GM12878 (cell line): ENCODE measurements at places on chromosomes 7 and 10. TPM values are rescaled to one million over a fixed set of nuclear protein-coding genes. Genes with fewer than 3 reads are reported as not detected.

Gene CRYGN
- total RNA-seq, result not detected in 2 replicates

Gene NPY
- total RNA-seq, result not detected in 2 replicates

Gene SEMA3A
- total RNA-seq, result 0.08 and 0.32 TPM in 2 replicates

Gene STK31
- total RNA-seq, result 0.21 TPM in 2 replicates

Gene CPA2
- total RNA-seq, result 1.4 and 1.9 TPM in 2 replicates

Gene CNTNAP2
- 0.08 TPM in 2 replicates for total RNA-seq

Gene MEOX2
- total RNA-seq, result not detected in 2 replicates

DNA sequence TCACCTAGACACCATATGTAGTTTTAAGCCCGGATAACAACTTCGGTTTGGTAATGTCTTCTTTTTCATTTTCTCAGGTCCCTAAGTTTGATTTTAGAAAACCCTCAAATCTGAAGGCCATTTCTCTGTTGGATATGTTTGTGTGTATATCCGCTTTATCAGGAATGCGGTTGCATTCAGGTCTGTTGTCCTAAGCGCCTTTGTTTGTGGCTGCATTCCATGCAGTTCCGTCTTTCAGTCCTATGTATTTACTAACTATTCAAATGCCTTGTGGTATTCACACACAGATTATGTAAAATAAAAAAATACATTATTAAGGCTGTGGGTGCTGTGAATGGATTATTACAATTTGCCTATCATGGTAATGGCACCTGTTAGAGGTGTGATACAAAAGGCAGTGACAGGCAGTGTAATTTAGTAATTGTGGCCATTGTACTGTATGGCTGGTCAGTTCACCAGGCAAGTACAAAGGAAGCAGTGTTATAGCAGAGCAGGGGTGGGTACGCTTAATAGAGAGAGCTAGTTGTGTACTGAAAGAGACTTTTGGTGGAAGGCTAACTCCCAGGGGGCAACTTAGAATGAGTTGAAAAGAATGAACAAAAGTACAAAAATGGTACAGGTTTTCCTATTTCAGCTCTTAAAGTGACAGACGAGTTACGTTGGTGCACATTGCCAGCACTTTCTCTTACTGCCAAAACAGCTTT is 136.4 kb downstream of the VTI1A start:
- no peaks in the 10 kb centered on the region for H3K36me3 ChIP-seq
- DNase-seq, result no peak
- no peak overlapping the region for H3K4me3 ChIP-seq
- H3K27me3 ChIP-seq, result no peaks in the 10 kb centered on the region
- no peak overlapping the region for H3K27ac ChIP-seq

GRCh38 chr10:121690152-121690848 is 92.1 kb upstream of the FGFR2 start:
- H3K27ac ChIP-seq, result no peak overlapping the region
- no peak for DNase-seq
- H3K4me3 ChIP-seq, result no peak overlapping the region
- no peaks in the 10 kb centered on the region for H3K4me1 ChIP-seq
- no peaks in the 10 kb centered on the region for H3K36me3 ChIP-seq

GRCh38 chr10:45627412-45628048 is 45.0 kb downstream of the ZFAND4 start:
- peaks cover 7% of the 10 kb centered on the region; the same call in 1 of the 2 replicates for H3K36me3 ChIP-seq
- DNase-seq, result no peak
- H3K27ac ChIP-seq, result no peak overlapping the region
- no peak overlapping the region for H3K4me3 ChIP-seq

GRCh38 chr7:18037609-18038008 is 10.0 kb upstream of the PRPS1L1 start:
- no peak overlapping the region for H3K27ac ChIP-seq
- no peaks in the 10 kb centered on the region for H3K27me3 ChIP-seq
- H3K36me3 ChIP-seq, result no peaks in the 10 kb centered on the region
- H3K4me3 ChIP-seq, result no peak overlapping the region
- DNase-seq, result no peak

- no peaks in the 10 kb centered on the region for H3K4me1 ChIP-seq
- no peak for DNase-seq
- no peaks in the 10 kb centered on the region; the same call in 1 of the 2 replicates for H3K27me3 ChIP-seq
- H3K27ac ChIP-seq, result no peak overlapping the region
- no peaks in the 10 kb centered on the region for H3K36me3 ChIP-seq
Measured at GRCh38 chr10:123062726-123063125, 53.9 kb downstream of the ACADSB start.

DNA sequence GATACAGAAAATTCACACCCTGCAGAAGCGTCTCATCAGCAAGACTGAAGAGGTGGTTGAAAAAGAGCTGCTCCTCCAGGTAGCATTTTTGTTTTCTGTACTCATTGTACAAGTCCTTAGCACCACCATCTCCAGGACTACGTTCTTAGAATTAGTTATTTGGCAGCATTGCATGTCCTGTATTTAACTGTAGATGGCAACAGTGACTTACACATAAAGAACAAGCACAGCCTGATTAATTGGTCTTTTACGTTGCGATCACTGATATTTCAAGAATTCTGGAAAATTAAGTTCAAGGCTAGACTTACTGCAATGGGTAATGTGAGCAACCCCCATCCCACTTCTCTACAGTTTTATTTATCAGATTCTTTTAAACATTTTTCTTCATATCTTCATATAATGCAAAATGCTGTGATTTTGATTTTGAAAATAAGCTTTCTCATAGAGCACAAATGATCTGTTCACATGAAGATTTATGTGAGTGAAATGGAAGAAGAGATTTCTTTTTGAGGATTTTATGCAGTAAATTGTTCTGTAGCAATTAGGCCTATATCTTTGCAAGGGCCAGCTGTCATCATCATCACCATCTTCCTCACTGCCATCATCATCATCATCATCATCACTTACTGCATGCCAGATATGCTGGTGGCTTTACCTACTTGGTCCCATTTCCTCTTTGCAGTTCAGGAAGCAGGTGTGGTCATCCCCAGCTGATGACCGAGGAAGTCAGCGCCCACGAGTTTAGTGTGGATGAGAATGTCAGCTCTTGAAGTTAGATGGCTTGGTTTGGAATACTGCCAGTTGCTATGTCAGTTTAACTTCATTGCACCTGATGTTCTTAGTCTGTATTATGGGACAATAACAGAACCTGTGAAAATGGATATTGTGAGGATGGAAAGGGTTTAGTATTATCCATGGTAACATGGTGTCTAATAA is 53.4 kb downstream of the CFAP58 start:
- no peak overlapping the region for H3K4me3 ChIP-seq
- no peaks in the 10 kb centered on the region for H3K36me3 ChIP-seq
- no peaks in the 10 kb centered on the region for H3K4me1 ChIP-seq
- no peaks in the 10 kb centered on the region for H3K27me3 ChIP-seq

DNA sequence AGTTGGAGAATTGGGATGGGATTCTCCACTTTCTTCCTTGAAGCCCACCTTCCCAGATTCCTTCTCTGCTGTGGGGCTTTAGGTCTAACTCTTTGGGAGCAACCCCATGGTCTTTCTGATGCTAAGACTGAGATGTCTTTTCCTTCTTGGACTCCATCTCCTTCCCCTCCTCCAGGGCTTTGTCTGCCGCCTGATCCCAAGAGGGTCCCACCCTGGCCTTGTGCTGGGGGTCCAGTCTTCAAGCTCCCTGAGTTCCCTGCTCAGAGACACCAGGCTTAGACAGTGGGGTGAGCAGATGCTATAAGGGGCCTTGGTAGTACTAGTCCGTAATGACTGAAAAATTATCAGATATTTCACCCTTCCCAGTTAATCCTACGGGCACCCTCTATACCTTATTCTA is 150.5 kb downstream of the PTPN20 start:
- H3K36me3 ChIP-seq, result no peaks in the 10 kb centered on the region
- no peak overlapping the region for H3K27ac ChIP-seq
- H3K4me1 ChIP-seq, result no peaks in the 10 kb centered on the region
- peaks cover 9% of the 10 kb centered on the region for H3K27me3 ChIP-seq
- no peak for DNase-seq

DNA sequence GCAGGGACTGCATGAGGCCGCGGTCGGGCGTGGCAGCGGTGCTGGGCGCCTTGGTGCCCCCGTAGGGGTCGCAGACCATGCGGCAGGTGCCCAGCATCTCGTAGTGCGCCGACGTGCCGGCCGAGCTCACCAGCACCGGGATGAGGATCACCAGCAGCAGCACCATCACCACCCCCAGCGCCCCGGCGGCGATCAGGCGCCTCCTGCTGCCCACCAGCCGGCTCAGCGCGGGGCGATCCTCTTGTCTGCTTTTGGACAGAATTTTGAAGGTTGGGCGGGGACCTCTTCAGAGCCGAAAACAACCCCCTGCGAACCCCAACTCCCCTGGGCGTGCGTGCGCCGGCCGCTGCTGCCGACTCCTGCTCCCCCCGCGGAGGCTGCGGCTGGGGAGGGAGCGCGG is 779 bp downstream of the C1QL3 start:
- no peak for DNase-seq
- H3K27ac ChIP-seq, result no peak overlapping the region
- H3K4me1 ChIP-seq, result peaks cover 8% of the 10 kb centered on the region
- H3K27me3 ChIP-seq, result 0 out of 2 replicates have a peak, but pooled peaks cover 3% of the 10 kb centered on the region

- no peak for DNase-seq
Measured at GRCh38 chr7:18570890-18571478, 75.4 kb downstream of the HDAC9 start.

GRCh38 chr10:14601872-14602725 is 172.6 kb downstream of the FAM107B start:
- H3K27me3 ChIP-seq, result no peaks in the 10 kb centered on the region
- peak overlapping the region; percentile 63 for H3K4me3 ChIP-seq
- H3K4me1 ChIP-seq, result peaks cover 29% of the 10 kb centered on the region
- H3K36me3 ChIP-seq, result peaks cover 16% of the 10 kb centered on the region

DNA sequence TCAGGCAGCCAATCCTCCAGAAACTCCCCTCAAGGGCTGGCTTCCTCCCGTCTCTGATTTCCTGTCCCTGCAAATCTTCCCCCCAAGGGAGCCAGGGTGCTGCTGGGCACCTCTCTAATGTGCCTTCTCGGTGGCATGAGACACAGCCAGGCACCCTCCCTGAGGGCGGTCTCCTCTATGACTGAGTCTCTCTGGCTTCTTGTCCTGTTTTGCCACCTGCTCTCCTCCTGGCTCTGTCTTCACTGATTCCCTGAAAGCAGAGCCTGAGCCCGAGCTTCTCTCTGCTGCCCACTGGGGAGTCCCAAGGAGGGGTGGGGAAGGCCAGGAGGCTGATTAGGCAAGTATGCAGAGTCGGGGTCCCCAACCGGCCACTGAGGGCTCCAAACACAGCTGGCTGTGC is 60.4 kb upstream of the INSIG1 start:
- no peak overlapping the region for H3K27ac ChIP-seq
- H3K4me1 ChIP-seq, result no peaks in the 10 kb centered on the region
- no peaks in the 10 kb centered on the region for H3K27me3 ChIP-seq
- DNase-seq, result no peak

DNA sequence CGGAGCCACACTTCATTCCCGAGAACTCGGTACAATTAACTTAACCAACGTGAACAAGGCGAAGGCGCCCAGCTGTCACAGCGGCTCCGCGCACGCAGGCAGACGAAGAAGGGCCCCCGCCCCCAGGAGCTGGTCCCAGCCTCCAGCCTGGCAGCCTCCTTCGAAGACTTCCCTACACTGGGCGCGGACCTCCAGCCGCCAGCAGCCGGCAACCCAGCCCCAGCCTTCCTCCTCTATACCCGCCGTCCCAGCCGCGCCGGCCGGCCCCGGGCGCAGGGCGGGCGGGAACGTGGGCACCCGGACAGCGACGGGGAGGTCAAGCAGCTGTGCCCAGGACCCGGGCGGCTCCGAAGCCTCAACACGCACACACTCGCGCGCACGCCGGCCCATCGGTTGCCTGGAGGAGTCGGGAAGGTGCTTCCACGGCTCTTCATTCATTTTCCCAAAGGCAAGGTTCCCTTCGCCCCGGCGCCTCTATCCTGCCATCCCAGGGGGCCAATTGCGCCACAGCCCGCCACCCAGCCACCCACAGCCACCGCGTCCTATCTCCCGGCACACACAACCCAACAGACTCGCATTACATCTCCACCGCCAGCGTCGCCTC is 1.6 kb downstream of the CHST15 start:
- no peak overlapping the region for H3K27ac ChIP-seq
- peaks cover 19% of the 10 kb centered on the region for H3K27me3 ChIP-seq
- no peaks in the 10 kb centered on the region; the same call in 1 of the 2 replicates for H3K4me1 ChIP-seq
- H3K4me3 ChIP-seq, result no peak overlapping the region; the same call in 1 of the 2 replicates
- DNase-seq, result no peak

- no peaks in the 10 kb centered on the region for H3K4me1 ChIP-seq
- no peak overlapping the region for H3K27ac ChIP-seq
- no peak for DNase-seq
- no peaks in the 10 kb centered on the region for H3K36me3 ChIP-seq
- H3K4me3 ChIP-seq, result no peak overlapping the region
- no peaks in the 10 kb centered on the region for H3K27me3 ChIP-seq
Measured at GRCh38 chr10:84603971-84604370, 275.6 kb downstream of the CCSER2 start.

- H3K4me1 ChIP-seq, result no peaks in the 10 kb centered on the region
- H3K27ac ChIP-seq, result no peak overlapping the region
- no peak for DNase-seq
- no peaks in the 10 kb centered on the region; the same call in 1 of the 2 replicates for H3K27me3 ChIP-seq
- no peaks in the 10 kb centered on the region for H3K36me3 ChIP-seq
Measured at GRCh38 chr10:62426086-62426485, 51.9 kb downstream of the ZNF365 start.

GRCh38 chr10:34780818-34781380 is 34.2 kb downstream of the PARD3 start:
- DNase-seq, result peak; percentile 47
- peaks cover 13% of the 10 kb centered on the region for H3K4me1 ChIP-seq
- no peaks in the 10 kb centered on the region for H3K27me3 ChIP-seq
- H3K27ac ChIP-seq, result peak overlapping the region; percentile 1; the same call in 1 of the 2 replicates

GRCh38 chr7:106283831-106284713 is 711 bp downstream of the NAMPT start:
- no peak for DNase-seq
- no peaks in the 10 kb centered on the region; the same call in 1 of the 2 replicates for H3K4me1 ChIP-seq
- no peaks in the 10 kb centered on the region for H3K36me3 ChIP-seq
- H3K27me3 ChIP-seq, result no peaks in the 10 kb centered on the region
- peak overlapping the region; percentile 83 for H3K27ac ChIP-seq

DNA sequence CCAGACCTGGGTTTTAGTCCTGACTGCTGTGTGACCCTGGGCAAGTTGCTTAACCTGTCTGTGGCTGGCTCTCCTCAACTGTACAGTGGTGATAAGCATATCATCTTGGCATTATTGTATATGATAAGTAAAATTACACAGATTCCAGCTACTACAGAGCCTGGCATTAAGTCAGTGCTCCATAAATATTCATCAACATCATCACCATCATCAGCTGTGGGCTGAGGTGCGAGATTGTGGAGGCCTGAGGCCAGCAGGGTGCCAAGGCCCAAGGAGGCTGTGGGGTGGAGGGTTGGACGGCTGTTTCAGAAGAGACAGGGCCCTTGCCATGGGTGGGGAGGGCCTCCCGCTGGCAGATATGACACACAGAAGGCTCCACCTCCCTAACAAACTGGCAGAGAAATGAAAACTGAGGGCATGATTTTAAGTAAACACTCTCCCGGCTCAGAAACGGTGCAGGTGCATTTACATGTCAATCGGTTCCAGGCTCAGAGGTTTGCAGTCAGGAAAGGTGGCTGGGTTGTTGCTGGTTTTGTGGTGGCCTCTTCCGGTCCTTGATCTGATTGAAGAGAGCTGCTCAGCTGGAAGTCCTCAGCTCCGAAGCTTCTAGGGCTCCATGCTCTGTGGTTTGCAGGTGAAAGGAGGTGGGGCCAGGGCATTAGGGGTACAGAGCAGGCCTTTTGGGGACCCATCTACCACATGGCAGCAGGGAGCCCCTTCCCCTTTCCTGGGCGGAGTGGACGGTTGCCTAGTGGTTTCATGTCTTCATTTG is 10.2 kb downstream of the CRYGN start:
- DNase-seq, result peak; percentile 17
- no peaks in the 10 kb centered on the region for H3K36me3 ChIP-seq
- H3K27ac ChIP-seq, result no peak overlapping the region
- no peak overlapping the region for H3K4me3 ChIP-seq
- no peaks in the 10 kb centered on the region for H3K27me3 ChIP-seq
- peaks cover 22% of the 10 kb centered on the region for H3K4me1 ChIP-seq
